ENCODE measurements at places on chromosomes 1 and 21.

DNA sequence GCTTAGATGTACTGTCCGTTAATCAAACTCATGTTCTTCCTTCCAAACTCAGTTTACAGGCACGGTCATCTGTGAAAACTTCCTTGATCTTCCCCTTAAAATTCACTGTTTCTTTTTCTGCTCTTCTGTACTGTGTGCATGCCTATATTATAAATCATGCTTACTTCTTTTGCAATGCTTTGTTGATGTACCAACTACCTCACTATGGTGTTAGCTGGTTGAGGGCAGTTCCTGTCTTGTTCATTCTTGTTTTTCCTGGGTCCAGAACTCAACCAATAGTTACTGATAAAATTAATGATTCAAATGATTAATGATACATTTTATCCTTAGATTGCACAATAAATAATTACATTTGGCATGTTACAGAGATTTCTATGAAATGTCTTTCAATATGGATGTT lies 163.8 kb downstream of the CHRM3 start:
- DNase-seq = no peak

- DNase-seq = peak; percentile 56
Measured at GRCh38 chr1:89286549-89287180, 14.0 kb upstream of the GBP5 start.

DNA sequence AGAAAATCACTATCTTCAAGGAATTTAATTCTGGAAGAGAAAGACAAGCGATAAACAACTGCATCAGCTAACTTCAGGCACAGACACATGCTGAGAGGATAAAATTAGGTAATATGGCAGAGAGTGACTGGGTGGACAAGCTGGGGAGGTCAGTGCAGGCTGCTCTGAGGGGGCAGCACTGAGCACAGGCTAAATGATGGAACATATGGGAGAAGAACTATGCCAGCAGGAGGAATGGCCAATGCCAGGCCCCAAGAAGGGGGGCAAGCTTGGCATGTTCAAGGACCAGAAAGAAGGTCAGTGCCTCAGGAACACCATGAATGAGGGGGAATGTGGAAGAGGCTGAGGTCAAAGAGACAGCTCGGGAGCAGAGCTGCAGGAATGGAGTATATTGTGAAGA lies 190.7 kb upstream of the MAP1LC3C start:
- no peak for DNase-seq

- no peak for DNase-seq
Measured at GRCh38 chr1:218755128-218755527, 410.0 kb downstream of the TGFB2 start.

DNA sequence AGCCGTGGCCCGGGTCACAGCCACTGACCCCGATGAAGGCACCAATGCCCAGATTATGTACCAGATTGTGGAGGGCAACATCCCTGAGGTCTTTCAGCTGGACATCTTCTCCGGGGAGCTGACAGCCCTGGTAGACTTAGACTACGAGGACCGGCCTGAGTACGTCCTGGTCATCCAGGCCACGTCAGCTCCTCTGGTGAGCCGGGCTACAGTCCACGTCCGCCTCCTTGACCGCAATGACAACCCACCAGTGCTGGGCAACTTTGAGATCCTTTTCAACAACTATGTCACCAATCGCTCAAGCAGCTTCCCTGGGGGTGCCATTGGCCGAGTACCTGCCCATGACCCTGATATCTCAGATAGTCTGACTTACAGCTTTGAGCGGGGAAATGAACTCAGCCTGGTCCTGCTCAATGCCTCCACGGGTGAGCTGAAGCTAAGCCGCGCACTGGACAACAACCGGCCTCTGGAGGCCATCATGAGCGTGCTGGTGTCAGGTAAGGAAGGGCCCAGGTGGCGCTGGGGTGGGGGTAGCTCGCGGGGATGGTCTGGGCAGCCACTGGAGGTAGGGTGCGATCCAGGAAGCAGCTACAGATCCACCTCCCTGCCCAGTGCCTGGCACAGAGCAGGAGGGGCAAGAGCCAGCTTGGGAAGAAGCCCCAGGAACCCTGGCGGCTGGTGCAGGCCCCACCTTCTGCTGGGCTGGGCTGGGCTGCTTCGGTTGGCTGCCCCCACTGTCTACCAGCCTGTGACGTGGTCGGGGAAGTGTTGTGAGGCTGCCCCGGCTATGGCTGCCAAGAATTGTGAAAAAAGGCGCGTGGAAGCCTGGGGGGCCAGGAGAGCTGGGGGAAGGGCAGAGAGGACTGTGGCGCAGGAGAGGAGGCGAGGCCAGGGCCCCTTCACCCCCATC lies 3.8 kb downstream of the CELSR2 start:
- no peak for DNase-seq

Data from CD4-positive, alpha-beta T cell treated with Interleukin-10 for 1 hour (primary cell).